T-helper 22 cell (primary cell): ENCODE measurements at places on chromosomes 1 and 21.
A peak's percentile ranks its signal among the peaks of the same experiment; 100 is the strongest.

- no peak for DNase-seq
Observed at GRCh38 chr1:52166996-52167753, 25.3 kb downstream of the ZFYVE9 start.

GRCh38 chr21:14356746-14357145 lies 26.2 kb downstream of the HSPA13 start:
- DNase-seq, result no peak

DNA sequence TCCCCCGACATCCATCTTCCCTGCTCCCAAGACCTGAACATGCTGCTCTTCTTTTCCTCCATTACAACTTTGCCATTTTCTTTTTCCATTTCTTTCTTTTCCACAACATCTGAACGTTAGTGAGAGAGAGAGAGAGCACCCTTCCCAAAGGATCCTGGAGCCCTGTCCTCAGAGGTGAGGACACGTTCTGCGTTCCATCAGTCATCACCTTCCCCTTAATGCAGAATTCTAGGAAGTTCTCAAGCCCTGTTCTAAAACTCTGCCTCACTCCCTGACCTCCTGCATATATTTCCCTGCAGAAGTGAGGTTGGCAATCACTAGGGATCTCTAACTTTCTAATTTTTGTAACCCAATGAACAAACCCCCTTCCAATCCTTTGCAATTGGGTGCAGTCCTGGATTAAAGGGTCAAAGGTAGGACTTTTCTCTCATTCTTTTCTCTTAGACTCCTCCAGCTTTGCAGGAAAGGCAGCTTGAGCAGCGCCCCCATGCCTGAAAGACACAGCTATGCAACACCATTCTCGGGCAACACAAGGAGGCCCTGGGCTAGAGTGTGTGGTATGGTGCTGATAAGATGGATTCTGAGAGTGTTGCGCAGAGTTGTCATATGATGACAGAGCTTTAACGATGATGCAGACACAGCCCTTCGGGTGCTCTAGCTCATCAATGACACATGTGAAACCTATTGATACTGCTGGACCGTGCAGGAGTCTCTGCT lies 59.2 kb upstream of the TNR start:
- DNase-seq, result no peak

GRCh38 chr1:81549588-81550127 lies 251.1 kb upstream of the ADGRL2 start:
- DNase-seq, result no peak

DNA sequence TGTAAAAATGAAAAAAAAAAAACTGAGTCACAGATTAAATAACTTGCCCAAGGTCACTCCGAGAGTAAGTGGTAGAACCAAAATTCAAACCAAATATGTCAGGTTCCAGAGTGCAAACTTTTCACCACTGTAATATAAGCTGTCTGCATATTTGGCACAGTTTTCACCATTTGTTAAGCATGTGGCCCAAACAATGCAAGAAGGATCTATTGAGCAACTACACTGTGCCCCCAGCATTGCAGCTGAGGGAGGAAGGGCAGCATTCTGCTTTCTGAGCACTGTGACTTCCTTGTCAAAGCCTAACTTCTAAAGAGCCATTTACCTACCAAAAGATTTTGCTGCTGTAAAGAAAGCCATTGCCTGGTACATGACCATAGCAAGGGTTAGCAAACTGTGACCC lies 133.4 kb downstream of the SYT2 start:
- DNase-seq, result no peak

DNA sequence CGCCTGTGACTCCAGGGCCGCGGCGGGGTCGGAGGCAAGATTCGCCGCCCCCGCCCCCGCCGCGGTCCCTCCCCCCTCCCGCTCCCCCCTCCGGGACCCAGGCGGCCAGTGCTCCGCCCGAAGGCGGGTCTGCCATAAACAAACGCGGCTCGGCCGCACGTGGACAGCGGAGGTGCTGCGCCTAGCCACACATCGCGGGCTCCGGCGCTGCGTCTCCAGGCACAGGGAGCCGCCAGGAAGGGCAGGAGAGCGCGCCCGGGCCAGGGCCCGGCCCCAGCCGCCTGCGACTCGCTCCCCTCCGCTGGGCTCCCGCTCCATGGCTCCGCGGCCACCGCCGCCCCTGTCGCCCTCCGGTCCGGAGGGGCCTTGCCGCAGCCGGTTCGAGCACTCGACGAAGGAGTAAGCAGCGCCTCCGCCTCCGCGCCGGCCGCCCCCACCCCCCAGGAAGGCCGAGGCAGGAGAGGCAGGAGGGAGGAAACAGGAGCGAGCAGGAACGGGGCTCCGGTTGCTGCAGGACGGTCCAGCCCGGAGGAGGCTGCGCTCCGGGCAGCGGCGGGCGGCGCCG lies at the start of gene SIM2:
SIM2 (plus strand) TSS at position 135 of the 565 bp plus-strand sequence. CDS start 632 bp downstream, outside the sequence.
- DNase-seq, result no peak

DNA sequence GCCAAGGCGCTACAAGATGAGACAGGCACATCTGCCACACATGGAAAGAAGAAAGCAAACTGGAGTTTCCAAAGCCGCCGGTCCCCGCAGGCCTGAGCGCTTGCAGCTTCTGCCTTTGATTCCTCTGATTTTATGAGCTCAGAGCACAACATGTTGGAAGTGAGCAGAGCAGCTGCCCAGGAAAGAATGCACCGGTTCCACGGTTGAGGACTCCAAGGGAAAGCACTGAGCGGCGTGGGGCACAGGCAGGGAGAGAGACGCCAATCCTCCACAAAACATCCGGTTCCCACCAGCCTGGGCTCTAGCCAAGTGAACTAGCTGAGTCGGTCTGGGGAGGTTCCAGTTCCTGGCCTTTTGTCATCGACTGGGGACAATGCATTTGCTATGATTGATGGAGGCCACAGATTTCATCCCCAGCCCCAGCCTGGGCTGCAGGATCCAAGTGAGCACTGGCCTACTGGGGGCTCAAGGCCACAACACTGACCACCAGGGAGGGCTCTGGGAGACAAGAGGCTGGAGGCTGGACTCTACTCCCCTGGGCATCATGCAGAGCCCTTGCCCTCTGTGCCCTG lies 253.1 kb upstream of the IRF2BP2 start:
- DNase-seq, result no peak

DNA sequence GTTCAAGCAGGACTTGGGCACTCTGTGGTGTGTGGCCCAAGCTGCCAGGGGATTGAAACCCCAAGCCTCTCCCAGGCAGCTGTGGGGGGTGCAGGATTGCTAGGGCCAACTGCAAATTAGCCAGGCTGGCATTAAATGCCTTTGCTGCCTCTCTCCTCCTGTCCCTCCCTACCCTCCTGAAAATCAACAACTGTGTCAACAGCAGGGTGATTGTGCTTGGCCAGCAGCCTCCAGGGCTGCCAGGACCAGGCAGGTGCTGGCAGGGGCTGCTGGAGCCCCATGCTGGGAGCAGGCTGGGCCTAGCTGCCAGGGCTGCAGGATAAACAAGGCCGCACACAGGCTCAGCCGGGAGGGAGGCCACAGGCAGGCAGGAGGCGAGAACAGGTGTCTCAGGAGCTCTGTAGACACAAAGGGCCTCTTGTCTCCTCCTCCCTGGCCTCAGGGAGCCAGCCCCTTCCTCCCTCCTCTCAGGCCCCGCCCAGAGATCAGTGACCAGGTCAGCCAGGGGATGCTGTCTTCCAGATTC lies 11.4 kb downstream of the SOX13 start:
- no peak for DNase-seq

- no peak for DNase-seq
Observed at GRCh38 chr1:78003070-78003746, 1.5 kb upstream of the DNAJB4 start.

GRCh38 chr1:91704746-91705145 lies 181.2 kb downstream of the TGFBR3 start:
- DNase-seq, result no peak

DNA sequence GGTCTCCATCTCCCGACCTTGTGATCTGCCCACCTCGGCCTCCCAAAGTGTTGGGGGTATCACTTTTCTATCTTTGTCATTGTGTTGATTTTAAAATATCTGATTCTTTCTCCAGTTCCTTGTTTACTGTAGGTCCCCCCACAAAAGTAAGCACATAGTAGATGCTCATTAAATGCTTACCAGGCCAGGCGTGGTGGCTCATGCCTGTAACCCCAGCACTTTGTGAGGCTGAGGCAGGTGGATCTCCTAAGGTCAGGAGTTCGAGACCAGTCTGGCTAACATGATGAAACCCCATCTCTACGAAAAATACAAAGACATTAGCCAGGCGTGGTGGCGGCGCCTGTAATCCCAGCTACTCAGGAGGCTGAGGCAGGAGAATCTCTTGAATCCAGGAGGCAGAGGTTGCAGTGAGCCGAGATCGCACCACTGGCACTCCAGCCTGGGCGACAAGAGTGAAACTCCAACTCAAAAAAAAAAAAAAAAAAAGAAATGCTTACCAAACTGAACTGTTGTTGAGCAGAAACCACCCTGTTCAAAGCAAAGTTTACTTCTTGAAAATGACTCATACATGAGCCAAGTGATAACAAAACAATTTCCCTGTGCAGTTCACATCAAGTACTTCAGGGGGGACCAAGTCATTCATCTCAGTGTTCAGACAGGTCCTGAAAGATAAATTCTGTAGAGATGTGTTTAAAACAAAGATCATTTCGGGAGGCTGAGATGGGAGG lies 24.3 kb upstream of the NID1 start:
- DNase-seq, result no peak

- DNase-seq, result no peak
Observed at GRCh38 chr1:30670240-30671060, 52.9 kb downstream of the MATN1 start.

GRCh38 chr1:201538612-201539551 lies at the start of gene NAV1:
Gene NAV1 (plus strand): TSS chr1:201539127. CDS start chr1:201622885, 83,758 bp downstream.
- DNase-seq, result no peak

- no peak for DNase-seq
Observed at GRCh38 chr1:23650344-23650990, 41.1 kb upstream of the RPL11 start.

GRCh38 chr1:199685369-199685768 lies 342.1 kb upstream of the NR5A2 start:
- DNase-seq, result no peak

GRCh38 chr1:63643517-63643916 lies 50.3 kb downstream of the PGM1 start:
- no peak for DNase-seq

DNA sequence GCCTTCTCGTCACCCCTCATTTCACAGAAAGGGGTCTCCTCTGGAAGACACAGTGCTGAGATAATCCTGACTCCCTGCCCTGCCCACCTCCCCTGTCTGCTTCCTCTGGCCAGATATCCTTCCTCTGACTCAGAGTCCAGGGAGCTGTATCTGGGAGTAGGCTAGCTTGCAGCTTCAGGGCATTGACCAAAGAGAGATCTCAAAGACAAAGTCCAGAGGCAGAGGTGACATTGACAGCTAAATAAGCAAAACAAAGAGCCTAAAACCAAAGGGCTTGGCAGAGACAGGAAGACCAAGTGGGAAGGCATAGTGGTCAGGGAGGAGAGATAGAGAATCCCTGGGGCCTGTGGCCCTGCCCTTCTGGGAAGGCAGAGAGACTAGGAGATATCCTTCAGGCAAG lies 64.9 kb downstream of the TNR start:
- no peak for DNase-seq

- DNase-seq, result no peak
Observed at GRCh38 chr21:20308586-20309315, 689.5 kb upstream of the NCAM2 start.

DNA sequence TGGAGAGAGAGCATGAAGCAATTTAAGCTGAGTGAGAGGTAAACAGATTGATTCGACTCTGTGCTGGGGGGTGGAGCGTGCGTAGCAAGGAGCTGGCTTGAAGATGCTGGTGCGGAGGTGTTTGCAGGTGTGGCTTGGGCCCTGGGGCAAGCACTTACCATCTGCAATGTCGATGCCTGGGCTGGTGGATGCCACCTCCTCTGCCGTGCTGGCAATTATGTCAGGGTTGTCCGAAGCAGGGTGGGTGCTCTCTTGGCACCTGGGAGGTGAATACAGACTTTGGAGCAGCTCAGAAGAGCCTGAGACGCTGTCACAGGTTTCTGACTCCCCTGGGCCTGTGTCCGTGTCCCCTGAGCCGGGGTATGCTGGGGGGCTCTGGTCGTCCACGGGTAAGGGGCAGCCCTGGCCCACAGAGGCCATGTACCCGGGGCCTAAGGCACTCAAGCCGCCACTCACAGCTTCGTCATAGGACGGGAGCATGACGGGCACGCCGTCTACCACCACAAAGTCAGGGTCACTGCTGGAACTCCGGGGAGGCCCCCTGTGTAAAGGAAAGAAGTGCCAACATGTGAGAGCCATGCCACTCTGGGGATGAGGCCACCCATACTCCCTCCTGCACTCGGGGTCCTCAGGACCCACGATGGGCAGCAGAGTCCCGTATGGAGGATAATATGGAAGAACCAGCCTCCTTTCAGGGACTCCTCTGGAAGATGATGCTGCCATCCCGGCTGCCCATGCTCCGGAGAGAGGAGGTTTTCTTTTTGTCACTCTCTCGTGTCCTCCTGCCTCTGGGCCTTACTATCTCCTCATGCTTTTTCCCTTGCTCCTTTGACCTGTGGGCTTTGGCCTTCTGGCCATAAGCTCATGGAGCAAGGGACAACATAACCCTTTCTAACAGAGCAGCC lies 80.3 kb upstream of the TLR5 start:
- no peak for DNase-seq

DNA sequence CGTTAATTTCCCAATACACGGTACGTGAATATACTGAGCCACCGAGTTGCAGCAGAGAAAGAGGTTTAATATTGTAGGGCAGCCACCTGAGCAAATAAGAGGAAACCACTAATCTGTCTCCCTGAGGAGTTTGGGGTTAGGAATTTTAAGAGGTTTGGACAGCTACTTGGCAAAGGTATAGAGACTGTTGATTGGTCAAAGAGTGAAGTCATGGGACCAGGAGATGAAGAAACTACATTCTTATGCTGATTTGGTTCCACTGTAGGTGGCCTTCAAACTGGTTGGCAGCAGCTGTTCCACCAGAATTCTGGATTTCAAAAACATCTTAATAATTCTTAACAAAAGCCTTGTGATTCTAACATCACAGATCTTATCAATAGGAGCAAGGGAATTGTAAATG lies 485.4 kb upstream of the PRMT6 start:
- no peak for DNase-seq

DNA sequence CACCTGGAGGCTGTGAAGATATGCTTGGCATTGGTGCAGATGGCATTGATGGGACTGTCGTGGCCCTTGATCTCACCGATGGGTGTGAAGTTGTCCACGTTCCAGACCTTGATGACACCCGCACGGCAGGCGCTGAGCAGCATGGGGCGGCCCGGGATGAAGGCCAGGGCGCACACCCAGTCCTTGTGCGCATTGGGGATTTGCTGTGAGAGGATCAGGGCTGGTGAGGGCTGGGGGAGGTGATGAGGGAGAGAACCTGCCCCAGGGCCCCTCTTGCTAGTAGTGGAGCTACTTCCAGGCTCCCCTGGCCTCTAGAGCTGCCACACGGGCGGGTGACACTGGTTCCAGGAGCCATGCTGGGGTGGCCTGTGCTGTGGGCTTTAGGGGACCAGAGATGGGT lies 48.8 kb downstream of the KIF21B start:
- DNase-seq, result no peak

- DNase-seq, result no peak
Observed at GRCh38 chr1:3049164-3049563, 19.8 kb upstream of the PRDM16 start.

GRCh38 chr1:24555591-24556413 lies at the start of gene NCMAP:
Gene NCMAP (plus strand): TSS chr1:24556087. CDS start chr1:24595431, 39,344 bp downstream.
- DNase-seq, result peak; percentile 26

DNA sequence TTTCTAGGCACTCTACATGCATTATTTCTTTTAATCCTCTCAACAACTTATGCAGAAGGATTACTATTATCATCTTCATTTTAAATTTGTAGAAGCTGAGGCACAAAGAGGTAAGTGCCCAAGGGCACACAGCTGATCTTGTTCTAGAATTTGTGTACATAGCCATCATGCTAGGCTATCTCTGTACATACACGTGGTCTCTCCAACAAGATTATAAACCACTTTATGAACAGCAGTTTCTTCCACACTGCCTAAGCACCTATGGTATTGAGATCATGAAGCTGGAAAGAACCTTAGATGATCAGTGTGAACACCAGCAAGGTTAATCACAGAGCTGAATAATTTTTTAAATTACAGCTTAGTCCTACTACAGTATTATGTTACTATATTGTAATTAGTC lies 28.9 kb downstream of the UCHL5 start:
- DNase-seq, result no peak
